ENCODE measurements at places on chromosomes 2 and 18.

DNA sequence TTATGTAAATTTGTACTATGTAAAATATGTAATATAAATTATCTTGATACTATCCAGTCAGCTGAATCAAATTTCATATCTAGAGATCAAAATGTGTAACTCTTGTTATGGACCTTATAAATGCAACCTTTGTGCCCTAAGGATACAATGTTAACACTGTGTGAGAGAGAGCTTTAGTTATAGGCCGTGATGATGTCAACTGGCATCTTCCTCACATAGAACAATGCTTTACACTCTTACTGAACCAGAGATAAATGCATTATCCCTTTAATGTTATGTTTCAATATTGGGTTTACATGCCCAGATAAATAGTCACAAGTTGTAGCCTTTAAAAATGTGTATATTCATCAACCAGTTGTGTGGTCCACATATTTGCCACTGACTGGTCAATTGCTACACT lies 115.1 kb downstream of the KCNJ3 start:
- no peak for DNase-seq

GRCh38 chr2:33583194-33583938 lies 15.7 kb downstream of the FAM98A start:
- no peak for DNase-seq

DNA sequence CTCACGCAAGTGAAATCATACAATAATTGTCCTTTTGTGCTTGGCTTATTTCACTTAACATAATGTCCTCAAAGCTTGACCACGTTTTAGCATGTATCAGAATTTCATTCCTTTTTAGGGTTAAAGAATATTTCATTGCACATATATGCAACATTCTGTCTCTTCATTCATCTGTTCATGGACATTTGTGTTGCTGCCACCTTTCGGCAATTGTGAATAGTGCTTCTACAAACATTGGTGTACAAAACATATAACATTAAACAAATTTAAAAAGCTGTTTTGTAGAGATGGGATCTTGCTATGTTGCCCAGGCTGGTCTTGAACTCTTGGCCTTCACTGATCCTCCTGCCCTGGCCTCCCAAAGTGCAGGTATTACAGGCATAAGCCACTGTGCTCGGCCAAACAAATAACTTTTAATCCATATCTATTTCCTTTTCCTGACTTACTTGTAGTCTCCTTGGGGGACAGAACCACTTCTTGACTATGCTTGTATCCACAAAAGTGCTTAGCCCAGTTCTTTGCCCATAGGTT lies 209.3 kb downstream of the SLC4A3 start:
- DNase-seq: no peak

GRCh38 chr2:119436993-119437772 lies 5.5 kb downstream of the TMEM37 start:
- no peak for DNase-seq

DNA sequence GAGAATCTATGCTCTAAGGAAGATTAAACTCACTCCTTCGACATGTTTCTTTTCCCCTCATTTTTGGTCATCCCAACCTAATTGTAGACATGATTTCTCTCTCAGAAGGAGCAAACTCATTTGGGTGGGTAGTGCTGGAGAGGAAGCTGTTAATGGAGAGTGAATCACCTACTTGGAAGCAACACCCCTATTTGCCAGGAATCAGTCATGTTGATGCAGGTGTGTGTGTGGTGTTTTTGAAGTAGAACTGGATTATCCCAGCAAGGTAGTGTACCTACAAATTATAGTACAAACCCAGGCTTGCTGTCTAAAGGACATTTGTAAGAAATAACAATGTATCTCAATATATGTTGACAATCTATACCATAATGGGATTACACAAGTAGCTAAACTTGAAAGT lies 186.4 kb downstream of the EPHA4 start:
- DNase-seq: no peak

DNA sequence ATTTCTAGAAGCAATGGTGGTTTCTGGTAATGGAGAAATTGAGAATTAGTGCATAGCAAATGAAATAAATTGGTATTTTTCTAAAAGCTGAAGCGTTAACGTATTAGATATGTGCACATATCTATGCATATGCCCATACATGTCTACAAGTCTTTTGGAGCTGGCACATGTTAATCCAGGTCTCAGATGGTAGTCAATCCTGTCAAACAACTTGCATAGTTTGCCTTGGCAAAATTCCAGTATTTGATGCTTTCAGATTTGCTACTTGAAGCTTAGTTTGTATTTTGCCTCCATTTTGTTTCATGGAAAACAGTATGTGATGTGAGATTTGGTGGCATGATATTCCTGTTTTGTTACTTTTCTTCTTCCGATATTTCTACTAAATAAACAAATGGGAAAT lies 304.6 kb downstream of the PARD3B start:
- DNase-seq: no peak

GRCh38 chr2:20351555-20352229 lies 1.0 kb upstream of the PUM2 start:
- DNase-seq: no peak

DNA sequence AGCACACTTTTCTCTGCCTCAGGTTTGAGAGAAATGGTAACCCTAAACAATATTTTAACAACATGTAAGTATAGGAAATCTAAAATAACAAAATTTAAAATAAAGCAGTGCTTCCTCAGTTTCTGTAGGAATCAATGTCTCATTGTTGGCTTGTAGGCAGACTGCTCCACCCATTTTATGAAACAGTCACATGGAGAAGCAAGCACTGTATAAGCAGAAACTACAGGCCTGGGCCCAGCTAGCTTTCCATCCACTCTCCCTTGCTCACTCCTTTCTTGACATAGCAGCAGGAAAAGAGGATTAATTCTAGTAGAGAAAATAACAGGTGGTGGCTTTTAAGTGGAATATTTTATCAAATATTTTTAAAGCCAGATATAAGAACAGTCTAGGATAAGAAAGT lies 97.2 kb downstream of the PLEKHM3 start:
- no peak for DNase-seq

- no peak for DNase-seq
Measured at GRCh38 chr18:48404716-48405507, 4.3 kb downstream of the ZBTB7C start.

- DNase-seq: no peak
Measured at GRCh38 chr18:55386545-55386944, 201.4 kb downstream of the TCF4 start.

GRCh38 chr2:74041182-74041581 lies 56.5 kb downstream of the TET3 start:
- DNase-seq: no peak

DNA sequence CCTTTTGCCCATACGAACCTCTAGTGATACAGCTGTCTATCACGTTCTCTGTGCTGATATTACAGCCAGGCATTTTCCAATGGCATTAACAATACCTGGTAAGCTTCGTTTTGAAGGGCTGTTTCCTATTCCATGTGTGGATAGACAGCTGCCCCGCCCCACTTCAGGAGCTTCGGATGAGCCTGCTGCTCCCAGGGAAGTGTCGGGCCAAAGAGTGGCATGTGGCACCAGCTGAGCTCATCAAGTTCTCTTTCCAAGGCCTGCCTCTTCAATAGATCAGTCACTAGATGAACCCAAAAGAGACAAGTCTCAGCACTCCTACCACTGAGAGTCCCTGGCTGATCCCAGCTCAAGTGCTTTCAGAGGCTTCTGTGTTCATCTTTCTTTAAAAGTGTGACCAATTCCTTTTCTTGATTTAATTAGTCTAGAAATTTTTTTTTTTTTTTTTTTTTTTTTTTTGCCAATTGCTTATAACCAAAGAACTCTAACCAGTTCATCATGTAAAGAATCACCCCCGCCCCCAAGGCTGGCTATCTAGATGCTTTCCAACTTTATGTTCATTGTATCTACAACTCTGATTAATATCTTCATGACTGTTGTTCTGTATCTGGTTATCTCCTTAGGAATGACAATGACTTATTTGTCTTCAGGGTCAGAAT lies 46.6 kb downstream of the HDAC4 start:
- no peak for DNase-seq

- DNase-seq: no peak
Measured at GRCh38 chr2:2926009-2926857, 451.4 kb downstream of the EIPR1 start.

DNA sequence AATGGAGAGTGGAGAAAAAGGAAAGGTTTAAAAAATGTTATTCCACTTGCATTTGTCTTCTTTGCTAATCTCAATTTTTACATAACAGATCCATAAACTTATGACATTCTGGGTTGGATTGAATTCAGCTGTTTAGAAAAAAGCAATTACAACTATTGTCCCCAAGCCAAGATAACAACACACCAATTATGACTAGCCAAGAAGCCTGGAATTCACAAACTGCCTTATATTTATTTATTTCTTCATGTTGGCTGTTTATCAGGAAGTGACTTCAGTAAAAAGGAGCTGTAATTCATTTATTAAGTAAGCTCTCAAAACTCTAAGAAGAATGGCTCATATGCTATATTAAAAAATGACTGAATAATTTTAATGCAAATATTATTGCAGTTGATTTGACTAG lies 137.4 kb downstream of the CALCRL start:
- no peak for DNase-seq

DNA sequence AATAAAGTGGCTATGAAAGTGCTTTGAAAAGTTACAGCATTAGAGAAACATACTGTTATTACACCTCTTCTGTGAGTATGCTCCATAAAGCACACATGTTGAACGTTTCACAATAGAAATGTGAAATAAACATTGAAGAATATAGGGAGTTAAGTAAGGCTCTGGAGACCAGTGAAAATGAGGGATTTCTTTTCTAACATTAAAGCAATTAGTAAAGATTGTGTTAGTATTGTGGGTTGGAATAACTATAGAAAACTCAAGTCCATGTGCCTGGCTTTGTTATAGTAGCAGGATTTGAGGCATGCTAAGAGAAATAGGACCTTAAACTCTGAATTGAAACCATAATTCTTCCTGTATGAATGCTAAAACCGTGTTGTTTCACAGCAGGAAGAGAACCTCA lies 63.1 kb downstream of the GLS start:
- no peak for DNase-seq

DNA sequence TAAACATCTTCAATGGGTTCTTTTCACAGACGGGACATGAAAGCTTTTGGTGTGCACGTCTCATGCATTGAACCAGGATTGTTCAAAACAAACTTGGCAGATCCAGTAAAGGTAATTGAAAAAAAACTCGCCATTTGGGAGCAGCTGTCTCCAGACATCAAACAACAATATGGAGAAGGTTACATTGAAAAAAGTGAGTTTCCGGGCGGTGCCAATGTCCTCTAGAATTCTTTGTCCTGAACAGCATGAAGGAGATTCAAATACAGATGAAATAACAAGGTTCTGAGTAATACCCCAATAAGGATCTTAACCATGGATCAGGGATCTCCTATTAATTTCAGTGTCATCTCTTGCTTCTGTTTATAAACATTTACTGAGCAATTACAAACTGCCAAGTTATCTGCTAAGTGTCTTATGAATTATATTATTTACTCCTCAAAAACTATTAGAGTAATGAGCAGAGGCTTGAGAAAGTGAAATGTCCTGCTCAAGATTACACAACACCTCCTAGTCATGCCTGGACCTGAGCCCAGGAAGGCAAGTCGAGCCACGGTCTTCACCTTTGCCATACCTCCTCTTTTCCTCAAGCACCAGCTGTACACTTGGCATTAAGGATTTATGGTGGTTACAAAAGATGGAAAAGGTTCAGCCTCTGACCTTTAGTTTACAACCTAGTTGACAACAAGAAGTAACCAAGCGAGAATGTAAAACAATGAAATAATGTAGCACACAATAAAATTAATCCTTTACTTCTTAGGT lies 22.6 kb downstream of the DHRS9 start:
- DNase-seq: no peak

DNA sequence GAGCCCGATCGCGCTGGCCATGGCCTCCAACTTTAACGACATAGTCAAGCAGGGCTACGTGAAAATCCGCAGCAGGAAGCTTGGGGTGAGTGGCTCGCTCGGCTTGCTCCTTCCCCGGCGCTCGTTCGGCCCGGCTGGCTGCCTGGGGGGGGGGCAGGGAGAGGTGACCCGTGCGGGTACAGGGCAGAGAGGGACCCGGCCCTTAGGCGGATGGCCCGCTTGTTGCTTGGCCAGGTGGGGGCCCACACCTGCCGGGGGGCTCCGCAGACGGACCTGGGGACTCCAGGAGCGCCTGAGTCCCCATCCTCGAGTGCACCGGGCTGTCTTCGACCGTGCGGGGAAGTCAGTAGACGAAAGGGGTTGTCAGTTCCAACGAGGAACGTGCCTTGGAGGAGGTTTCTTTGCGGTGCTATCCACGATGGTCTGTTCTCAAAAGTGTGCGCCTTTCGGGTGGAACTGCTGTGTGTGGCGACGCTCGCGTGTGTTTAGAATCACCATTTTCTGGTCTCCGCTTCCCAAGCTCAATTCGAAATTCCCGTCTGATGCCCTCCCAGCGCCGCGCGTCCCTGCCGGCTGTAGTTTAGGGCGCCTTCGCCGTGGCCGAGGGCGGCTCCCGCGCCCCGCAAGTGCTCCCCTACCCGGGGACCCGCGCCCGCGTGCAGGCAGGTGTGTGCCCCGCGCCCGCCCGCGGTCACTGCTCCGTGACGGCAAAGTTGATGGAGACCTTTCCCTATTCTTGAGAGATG lies 711 bp downstream of the DOK6 start:
- no peak for DNase-seq

DNA sequence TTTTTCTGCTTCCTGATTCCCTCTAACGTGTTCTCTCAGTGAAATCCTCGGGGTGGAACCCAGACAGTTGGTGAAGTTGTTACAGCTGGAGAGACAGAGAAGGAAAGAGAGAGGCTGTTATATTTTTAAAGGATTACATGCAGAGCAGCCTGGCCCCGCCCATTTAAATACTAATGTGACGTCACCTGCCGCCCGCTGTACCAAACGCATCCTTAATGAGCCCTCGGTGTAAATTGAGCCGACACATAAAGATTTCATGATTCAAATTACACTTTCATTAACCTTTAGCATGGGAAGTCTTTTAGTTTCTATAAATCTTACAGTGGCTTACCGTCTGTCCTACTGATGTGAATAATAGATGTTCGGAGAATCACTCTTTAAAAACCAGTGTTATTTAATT lies 164.0 kb upstream of the SIX3 start:
- no peak for DNase-seq

DNA sequence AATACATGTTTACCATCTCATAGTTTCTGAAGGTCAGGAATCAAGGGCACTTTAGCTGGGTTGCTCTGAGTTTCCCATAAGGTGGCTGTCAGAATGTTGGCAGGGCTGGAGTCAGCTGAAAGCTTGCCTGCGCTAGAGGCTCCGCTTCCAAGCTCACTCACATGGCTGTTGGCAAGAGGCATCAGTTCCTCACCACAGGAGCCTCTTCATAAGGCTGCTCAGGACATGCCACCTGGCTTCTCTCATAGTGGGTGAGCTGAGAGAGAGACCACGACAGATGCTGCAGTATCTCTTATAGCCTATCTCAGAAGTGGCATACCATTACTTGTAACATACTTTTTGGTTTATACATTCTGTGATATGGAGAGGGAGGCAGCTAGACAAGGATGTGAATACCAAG lies 7.2 kb downstream of the HADHB start:
- no peak for DNase-seq

- no peak for DNase-seq
Measured at GRCh38 chr2:128307595-128307994, 11.1 kb downstream of the HS6ST1 start.

GRCh38 chr18:75745147-75745546 lies 317.6 kb upstream of the SMIM21 start:
- DNase-seq: no peak

- DNase-seq: no peak
Measured at GRCh38 chr2:112636605-112637288, 9.0 kb upstream of the SLC20A1 start.
